Aorta (tissue), 5 donors: ENCODE measurements at places on chromosomes 4 and X. TPM values are rescaled to one million over a fixed set of nuclear protein-coding genes. Genes with fewer than 3 reads are reported as not detected.

GRCh38 chrX:134528960-134529359, 69.0 kb downstream of the HPRT1 start:
- H3K4me1 ChIP-seq, result no peaks in the 10 kb centered on the region
- no peak overlapping the region for H3K4me3 ChIP-seq
- no peaks in the 10 kb centered on the region for H3K27me3 ChIP-seq
- no peak overlapping the region for H3K27ac ChIP-seq
- H3K36me3 ChIP-seq, result no peaks in the 10 kb centered on the region
- no peak for DNase-seq

The GYG2 gene
- total RNA-seq, result 3.1 TPM

- H3K4me3 ChIP-seq, result no peak overlapping the region
- peak overlapping the region; percentile 57 for H3K27ac ChIP-seq
- no peaks in the 10 kb centered on the region for H3K27me3 ChIP-seq
- DNase-seq, result no peak
- H3K4me1 ChIP-seq, result peaks cover 10% of the 10 kb centered on the region
Observed at GRCh38 chrX:43703211-43703791, 47.2 kb downstream of the MAOA start.

- no peak for DNase-seq
- no peak overlapping the region for H3K27ac ChIP-seq
- H3K36me3 ChIP-seq, result no peaks in the 10 kb centered on the region
- no peak overlapping the region for H3K4me3 ChIP-seq
Observed at GRCh38 chr4:52979821-52980590, 117.9 kb downstream of the RASL11B start.

DNA sequence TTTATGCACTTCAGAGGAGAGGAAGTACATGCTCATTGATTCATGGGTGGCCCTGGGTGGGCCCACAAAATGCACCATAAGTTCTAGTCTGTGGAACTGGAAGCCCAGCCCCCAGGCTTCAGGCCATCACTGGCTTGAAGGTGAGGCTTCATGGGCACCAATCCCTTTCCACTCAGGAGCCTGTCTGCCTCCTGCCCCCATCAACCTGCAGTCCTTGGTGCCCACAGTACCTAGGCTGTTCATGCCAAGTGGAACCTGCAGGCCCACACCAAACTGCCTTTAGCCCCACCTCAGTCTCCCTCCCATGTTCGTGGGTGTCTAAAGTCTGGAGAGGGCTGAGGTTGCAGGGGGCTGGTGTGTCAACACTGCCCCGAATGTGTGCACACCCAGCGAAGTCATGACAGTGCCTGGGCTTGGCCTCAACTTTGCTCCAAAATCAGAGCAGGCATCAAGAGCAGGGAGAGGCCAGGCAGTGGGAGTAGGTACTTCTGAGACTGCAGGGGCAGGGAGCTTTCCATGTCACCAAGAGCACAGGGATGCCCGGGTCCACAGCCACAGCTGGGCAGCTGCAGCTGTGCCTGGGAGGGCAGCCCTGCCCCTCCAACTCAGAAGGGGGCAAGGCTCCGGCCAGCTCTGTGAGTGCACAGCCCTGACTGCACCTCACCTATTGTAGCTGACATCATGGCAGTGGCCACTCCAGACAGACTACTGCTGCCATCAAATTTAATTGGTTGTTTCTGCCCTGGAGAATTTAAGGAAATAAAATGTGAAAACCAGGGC, 1250.4 kb upstream of the IGFBP7 start:
- no peak overlapping the region for H3K27ac ChIP-seq
- no peaks in the 10 kb centered on the region for H3K36me3 ChIP-seq
- no peaks in the 10 kb centered on the region for H3K27me3 ChIP-seq
- H3K4me1 ChIP-seq, result no peaks in the 10 kb centered on the region
- peak; percentile 25 for DNase-seq

- H3K4me1 ChIP-seq, result no peaks in the 10 kb centered on the region
- DNase-seq, result peak; percentile 17
- H3K4me3 ChIP-seq, result no peak overlapping the region
- H3K36me3 ChIP-seq, result no peaks in the 10 kb centered on the region
Observed at GRCh38 chrX:153649915-153650782, 3.1 kb downstream of the DUSP9 start.

- no peaks in the 10 kb centered on the region for H3K4me1 ChIP-seq
- no peak overlapping the region for H3K27ac ChIP-seq
- H3K27me3 ChIP-seq, result no peaks in the 10 kb centered on the region
- no peaks in the 10 kb centered on the region for H3K36me3 ChIP-seq
- no peak for DNase-seq
Observed at GRCh38 chr4:166655705-166656104, 578.6 kb downstream of the SPOCK3 start.

The ADH4 gene
- total RNA-seq, result 3.3 TPM

DNA sequence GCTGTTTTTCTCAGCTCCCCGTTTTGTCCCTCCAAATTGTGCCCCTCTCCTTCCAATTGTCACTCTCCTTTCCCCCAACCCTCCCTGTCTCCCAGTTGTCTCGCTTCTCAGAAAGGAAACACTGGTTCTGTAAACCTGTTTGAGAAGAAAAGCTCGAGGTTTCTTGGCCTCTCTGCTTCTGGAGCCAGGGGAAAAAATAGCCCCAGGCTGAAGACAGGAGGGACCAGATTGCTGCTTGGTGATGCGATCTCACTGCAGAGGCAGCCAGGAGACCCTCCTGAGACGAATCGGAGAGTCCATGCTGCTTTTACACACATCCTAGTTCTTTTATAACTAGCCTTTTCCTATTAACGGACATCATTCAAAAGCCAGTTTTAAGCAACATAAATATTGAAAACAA, 21.2 kb downstream of the TRIML1 start:
- no peaks in the 10 kb centered on the region for H3K27me3 ChIP-seq
- H3K4me1 ChIP-seq, result no peaks in the 10 kb centered on the region
- H3K27ac ChIP-seq, result no peak overlapping the region
- no peak for DNase-seq

The HTR2C gene
- not detected for total RNA-seq

DNA sequence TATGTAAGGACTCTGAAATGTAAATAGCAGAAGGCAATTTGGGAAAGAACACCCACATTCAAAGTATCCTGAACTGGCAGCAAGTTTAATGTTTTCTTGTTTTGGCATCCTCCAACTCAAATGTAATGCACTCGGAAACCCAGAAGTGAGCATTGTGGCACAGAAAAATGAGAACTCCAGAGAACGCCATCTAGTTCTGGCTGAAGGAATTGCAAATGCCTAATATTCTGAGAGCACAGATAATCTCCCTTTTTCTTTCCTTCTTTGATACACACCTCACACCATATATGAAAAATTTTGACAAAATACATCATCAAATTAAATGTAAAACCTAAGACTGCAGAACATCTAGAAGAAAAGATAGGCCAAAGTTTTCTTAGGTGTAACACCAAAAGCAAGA, 52.1 kb downstream of the PWWP3B start:
- H3K27ac ChIP-seq, result no peak overlapping the region
- no peak overlapping the region for H3K4me3 ChIP-seq
- H3K4me1 ChIP-seq, result no peaks in the 10 kb centered on the region
- H3K27me3 ChIP-seq, result no peaks in the 10 kb centered on the region
- no peak for DNase-seq

DNA sequence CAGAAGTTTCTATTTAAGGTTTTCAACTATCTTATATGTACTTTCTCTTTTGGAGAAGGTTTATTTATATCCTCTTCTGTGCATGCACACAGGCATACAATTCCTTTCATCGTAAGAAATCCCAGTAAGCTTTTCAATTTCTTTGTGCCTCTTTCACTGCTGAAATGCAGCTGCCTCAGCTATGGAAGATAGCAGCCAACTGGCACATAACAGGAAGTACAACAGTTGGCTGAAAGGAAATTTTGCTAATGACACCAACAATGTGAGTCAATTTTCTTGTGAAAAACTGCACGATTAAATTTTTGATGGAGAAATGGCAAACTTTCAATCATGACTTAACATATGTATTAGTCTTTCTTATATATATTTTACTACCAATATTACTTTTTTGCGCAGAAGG, 74.5 kb upstream of the PAQR3 start:
- no peak overlapping the region for H3K4me3 ChIP-seq
- DNase-seq, result no peak
- H3K27ac ChIP-seq, result no peak overlapping the region
- no peaks in the 10 kb centered on the region for H3K36me3 ChIP-seq

DNA sequence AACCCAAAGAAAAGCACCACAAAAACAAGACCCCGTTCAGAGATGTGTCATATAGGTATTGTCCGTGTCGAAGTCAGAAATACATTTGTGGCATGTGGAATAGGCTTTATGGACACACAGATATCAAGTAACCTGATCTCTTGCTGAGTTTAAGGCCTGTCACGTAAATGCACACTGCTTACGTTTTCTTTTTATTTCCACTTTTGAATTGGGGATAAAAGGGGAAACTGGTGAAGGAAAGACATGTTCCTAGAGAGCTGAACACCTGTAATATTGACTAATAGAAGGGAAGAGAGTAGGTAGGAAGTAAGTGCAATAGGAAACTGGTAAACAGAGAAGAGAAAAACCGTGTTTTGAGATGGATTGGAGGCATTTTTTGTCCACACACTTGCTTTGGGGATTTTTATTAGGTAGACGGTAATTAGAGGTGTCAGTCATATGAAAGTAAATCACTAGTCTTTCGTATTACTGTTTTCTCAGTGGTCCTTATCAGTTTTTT, 24.9 kb downstream of the TMEM131L start:
- H3K27me3 ChIP-seq, result no peaks in the 10 kb centered on the region
- H3K4me3 ChIP-seq, result no peak overlapping the region
- DNase-seq, result no peak
- no peak overlapping the region for H3K27ac ChIP-seq

- no peaks in the 10 kb centered on the region for H3K4me1 ChIP-seq
- H3K27me3 ChIP-seq, result no peaks in the 10 kb centered on the region
- no peak overlapping the region for H3K4me3 ChIP-seq
- H3K27ac ChIP-seq, result no peak overlapping the region
- DNase-seq, result peak; percentile 9
- H3K36me3 ChIP-seq, result no peaks in the 10 kb centered on the region
Observed at GRCh38 chr4:3306450-3306849, 13.6 kb downstream of the RGS12 start.

- H3K27me3 ChIP-seq, result no peaks in the 10 kb centered on the region
- no peak overlapping the region for H3K27ac ChIP-seq
- no peak overlapping the region for H3K4me3 ChIP-seq
- no peaks in the 10 kb centered on the region for H3K36me3 ChIP-seq
- no peaks in the 10 kb centered on the region for H3K4me1 ChIP-seq
Observed at GRCh38 chrX:19443869-19444526, 71.3 kb downstream of the MAP3K15 start.
